ENCODE measurements at places on chromosomes 11 and 22.

GRCh38 chr11:132472411-132473172 is 1059.7 kb downstream of the OPCML start:
- DNase-seq, result no peak

GRCh38 chr11:75577207-75577606 is 15.2 kb downstream of the SERPINH1 start:
- no peak for DNase-seq

DNA sequence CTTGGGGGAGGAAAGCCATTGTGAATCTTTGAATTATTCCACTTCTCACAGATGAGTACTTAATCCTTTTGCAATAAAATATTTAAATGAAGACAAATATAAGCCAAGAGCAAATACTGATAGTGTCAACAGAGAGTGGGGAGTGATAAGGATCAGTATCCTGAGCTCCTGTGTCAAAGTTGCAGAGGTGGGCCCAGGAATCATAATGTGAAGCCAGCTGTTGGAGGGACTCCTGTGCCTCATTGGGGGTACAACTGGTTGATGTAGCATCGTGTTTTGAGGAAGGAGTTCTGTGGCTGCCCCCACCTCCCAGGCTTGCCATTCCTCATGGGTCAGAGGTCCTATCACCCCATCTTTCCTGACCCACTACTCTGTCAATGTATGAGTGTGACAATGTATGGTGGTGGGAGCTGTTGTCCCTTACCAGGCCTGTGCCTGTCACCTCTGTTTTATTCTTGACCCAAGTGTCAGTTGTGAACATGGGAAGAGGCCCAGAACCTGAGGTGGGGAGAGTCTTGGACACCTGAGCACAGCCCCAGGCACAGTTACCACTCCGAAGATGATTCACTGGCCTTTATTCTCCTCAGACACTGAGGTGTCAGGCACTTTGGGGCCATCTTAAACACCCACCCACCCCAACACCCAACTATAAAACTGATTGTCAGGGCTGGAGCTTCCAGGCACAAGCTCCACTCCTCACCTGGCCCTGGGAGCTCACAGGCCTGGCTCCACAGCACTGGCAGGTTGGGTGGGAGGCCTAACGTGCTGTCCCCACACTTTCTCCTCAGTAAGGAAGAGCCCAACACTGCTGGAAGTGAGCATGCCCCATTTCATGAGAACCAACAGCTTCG is 38.4 kb downstream of the KCNQ1OT1 start:
- no peak for DNase-seq

DNA sequence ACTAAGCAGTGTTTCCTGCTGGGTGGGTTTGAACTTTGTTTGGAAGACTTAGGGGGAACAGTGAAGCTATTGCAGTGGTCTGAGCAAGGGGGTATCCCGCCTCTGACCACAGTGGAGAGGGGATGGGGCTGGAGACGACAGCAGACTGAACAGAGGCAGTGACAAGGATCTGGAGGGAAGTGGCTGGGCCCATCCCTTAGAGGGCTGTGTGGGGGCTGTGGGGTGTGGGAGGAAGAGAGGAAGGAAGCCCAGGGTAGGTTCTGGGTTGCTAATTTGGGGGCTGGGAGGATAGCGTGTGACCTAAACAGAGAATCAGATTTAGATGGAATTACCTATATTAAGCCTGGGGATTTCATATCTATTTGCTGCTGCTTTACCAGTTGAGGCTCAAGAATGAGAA is 70.7 kb downstream of the BMAL1 start:
- DNase-seq, result no peak

GRCh38 chr22:38456272-38456835 is 1.4 kb upstream of the KCNJ4 start:
- no peak for DNase-seq

GRCh38 chr11:122422682-122423081 is 232.8 kb upstream of the UBASH3B start:
- no peak for DNase-seq

GRCh38 chr11:133905677-133906156 is 51.1 kb downstream of the IGSF9B start:
- DNase-seq, result no peak

DNA sequence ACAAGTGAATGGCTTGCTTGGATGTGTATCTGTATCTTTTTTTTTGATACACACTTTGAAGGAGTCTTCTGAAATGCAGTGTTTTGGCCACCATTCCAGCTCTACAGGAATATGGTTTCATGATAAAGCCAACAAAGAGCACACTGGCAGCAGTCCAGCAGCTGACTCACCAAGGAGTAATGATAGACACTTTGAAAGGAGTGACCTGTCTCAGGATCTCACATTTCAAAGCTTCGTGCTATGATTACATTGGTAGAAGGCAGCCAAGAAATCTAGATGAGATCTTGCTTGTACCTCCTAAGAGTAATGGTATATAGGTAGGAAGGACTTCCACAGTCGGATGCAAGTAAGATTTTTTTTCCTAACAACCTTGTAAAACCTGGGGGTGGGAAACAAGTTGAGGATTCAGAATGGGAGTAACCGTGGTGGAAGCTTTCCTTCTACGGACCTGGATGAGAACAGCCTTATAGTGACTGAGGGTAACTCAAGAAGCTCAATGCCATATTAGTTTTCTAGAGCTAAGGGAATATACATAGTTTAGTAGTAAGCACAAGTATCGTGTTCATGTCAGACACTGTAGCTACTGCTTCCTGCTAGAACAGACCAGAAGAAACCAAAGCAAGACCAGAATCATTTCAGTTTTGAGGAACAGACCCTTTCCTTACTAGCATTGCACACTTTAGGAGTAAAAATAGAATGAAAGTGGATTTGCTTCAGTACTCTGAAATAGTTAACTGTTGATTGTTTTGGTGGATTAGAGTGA is 25.0 kb downstream of the MTMR3 start:
- DNase-seq, result peak; percentile 94

DNA sequence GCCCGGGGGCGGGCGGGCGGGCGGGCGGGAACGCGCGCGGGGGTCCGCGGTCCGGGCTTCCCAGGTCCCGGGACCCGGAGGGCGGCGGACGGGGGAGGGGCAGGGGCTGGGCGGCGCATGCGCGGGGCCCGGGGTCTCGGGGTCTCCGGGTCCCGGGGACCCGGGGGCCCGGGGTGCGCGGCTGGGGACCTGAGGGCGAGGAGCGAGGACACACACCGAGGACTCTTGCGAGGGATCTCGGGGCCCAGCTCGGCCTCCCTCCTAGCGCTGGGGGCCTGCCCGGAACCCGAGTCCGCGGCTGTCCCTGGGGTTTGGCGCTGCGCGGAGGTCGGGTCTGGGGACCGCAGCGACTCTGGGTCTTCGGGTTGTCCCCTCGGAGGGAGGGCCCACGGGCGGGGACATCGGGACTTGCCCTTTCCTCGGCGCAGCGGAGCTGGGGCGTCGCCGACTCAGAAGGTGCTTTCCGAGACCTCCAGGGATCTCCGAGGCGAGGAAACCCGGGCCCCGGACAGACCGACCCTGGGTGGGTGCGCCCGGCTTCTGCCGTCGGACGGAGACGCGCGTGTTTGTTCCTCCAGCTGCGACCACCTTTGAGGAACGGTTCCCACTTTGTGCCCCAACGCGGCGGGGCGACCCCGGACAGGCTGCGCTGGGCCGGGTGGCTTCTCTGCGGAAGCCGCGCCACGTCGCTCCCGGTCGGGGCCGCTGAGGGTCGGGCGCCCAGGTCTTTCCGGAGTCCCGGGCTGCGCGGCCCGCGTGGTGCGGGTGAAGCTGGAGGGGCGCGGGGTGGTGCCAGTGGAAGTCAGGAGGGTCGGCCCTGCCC is 540 bp downstream of the PPARA start:
- no peak for DNase-seq

GRCh38 chr22:48240148-48240934 is 1477.9 kb downstream of the TBC1D22A start:
- no peak for DNase-seq

DNA sequence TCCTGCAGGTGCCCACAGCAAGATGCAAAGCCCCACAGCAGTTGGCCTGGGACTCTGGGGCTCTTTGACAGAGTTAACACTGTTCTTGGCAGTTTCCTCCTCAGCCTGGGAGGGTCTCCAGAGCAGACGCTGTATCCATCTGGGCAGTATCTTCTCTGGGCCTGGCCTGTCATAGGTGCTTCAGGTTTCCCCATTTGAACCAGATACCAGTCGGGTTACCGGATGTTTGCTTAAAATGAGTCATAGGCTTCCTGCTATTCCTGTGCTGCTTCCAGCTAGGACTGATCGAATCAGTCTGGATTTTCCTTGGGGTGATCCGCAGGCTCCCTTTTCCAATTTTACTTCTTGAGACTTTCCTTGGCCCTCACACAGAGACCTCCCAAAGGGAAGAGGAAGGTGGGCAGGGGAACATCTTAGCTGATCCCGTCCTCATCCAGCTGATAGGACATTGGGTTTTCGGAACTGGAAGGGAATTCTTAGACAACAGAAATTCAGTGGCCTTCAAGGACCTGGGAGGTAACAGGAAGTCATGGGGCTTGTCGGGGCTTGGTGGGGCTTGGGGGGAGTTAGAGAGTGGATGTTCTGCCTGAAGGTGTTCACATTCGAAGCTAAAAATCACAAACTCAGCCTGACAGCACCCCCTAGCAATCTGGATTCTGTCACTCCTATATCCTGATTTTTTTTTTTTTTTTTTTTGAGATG is 2.4 kb upstream of the RANGAP1 start:
- DNase-seq, result peak; percentile 80

All from ACHN (cell line).